Activated effector memory CD4-positive, alpha-beta T cell treated with Interleukin-2 at 50 U/mL for 16 hours (primary cell): ENCODE measurements at places on chromosomes 6 and 20.

- DNase-seq = no peak
These were observed 64.7 kb upstream of the NFATC2 start for GRCh38 chr20:51607170-51607569.

- no peak for DNase-seq
These were observed 1216.2 kb upstream of the CITED2 start for GRCh38 chr6:140590641-140591040.

DNA sequence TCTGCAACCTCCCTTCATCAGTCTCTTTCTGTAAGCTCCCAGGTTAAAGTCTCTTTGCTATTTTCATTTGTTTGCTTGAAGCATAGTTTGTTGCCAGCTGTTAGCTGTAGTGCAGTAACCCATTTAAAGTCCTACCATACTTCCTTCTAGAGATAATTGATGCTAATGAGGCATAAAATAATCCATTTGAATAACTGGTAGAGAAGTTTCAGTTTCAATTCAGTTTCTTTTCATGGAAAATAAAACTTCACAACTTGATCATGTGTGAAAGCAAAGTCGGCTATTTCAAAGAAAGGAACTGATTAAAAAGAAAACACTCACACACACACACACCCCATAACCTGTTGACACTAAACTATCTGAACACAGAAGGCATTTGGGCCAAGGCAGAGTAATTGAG, 68.5 kb upstream of the TENT5A start:
- no peak for DNase-seq

- no peak for DNase-seq
These were observed 27.1 kb downstream of the LBP start for GRCh38 chr20:38373231-38373867.

GRCh38 chr6:91715171-91715805, 1128.4 kb upstream of the MAP3K7 start:
- no peak for DNase-seq

DNA sequence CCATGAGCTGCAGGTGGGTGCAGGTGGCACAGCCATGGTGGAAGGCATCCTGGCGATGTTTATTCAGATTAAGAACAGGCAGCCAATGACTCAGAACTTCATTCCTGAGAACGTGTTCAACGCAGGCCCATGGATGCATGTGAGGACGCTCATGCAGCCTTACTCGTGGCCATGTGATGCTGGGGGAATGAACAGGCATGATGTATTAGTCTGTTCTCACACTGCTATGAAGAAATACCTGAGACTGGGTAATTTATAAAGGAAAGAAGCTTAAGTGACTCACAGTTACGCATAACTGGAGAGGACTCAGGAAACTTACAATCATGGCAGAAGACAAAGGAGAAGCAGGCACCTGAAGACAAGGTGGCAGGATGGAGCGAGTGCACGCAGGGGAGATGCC, 146.6 kb downstream of the RNASET2 start:
- DNase-seq = no peak

DNA sequence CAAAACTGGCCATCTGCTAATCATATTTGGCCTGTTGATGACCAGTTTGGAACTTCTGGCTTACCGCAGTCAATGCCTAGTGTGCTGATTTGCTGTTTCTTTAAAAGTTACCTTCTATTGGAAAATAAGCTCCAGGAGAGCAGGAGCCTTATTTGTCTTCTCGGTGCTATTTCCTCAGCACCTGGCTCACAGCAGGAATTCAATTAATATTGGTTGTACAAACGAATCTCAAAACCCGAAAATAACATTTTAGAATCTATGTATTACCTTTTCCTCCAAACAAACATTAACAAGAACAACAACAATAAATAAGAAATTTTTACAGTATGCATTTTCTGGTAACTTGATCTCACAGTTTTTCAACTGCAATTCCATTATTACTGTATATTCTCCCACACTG, 1080.7 kb upstream of the MAP3K7 start:
- no peak for DNase-seq

GRCh38 chr20:46071573-46071972, 18.2 kb downstream of the NCOA5 start:
- DNase-seq = no peak

DNA sequence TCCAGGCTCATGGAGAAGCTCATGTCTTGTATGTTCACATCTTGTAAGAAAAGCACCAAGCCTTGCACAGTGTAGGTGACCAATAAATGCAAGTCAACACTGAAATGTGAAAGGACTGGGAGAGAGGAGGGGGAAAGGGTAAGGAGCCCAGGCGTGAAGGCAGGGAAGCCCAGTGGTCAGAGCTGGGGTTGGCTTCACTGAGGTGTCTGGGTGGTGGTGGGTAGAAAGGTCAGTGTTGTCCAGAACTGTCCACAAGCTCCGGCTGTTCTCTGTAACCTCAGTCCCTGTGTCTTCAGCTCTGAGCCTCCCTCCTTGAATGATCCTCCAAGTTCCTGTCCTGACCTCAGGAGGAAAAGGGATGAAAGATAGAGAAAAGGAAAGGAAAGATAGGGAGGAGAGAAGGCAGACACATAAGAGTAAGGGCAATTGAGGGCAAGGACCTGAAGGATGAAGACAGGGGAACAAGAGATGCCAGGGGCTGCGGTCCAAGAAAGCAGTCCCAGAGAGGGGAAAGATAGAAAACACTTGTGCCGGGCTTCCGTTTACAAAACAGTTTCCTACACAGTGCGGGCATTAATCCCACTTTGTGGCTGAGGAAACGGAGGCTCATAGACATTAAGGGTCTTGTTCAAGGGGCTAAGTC, 2.4 kb upstream of the TNXB start:
- DNase-seq = no peak

GRCh38 chr20:19211661-19212468, 577 bp upstream of the SLC24A3 start:
- DNase-seq = no peak

DNA sequence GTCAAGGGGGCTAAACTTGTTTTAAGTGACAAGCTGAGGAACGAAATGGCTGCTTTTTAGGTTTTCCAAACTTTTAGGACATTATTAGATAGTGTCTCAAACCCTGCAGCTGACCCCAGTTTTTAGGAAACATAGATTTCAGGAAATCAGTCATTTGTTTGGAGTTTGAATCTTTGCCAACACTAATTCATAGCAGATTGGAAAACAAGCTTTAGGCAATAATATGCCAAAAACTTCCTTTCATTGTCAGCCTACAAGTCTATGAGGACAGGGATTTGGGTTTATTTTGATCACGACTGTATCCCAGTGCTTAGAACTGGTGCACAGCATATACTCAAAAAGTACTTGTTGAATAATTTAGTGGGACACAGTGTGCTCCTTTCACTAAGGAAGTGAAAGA, 123.2 kb downstream of the TINAG start:
- no peak for DNase-seq

GRCh38 chr20:8414586-8415274, 282.7 kb downstream of the PLCB1 start:
- no peak for DNase-seq

- no peak for DNase-seq
These were observed 16.2 kb upstream of the SLC22A16 start for GRCh38 chr6:110492584-110492983.

DNA sequence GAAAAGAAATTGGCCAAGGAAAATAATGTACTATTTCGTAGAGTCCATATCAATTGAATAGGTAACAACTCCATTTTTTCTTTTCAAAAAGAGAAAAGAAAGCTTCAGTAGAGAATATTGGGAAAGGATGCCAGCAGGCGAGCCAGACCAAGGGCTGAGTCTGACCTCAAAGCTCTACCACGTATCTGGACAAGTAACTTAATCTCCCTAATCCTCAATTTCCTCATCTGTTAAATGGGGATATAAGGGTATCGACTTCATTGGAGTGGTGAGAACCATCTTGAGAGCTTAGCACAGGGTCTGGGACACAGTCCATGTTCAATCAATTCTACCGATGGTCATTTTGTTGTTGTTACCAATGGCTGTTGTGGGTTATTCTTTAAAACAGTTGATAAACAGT, 63.2 kb upstream of the TBC1D7 start:
- no peak for DNase-seq

DNA sequence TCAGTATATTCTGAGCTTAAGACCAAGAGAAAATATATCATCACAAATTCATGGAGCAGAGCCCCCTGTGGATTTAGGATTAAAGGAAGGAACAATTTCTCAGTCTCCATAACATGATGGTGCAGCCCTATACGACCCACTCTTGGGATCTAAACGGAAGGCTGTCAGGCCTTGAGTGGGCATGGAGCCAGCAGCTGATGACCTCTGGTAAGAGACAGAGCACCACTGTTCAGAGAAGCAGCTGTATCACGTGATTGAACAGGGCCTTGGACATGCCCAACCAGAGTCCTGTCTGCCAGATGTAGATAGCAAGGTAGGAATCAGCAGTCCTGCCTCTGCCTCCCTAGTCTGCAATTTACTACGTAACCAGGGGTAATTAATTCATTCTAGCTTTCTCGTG, 259.4 kb upstream of the POU3F2 start:
- no peak for DNase-seq

DNA sequence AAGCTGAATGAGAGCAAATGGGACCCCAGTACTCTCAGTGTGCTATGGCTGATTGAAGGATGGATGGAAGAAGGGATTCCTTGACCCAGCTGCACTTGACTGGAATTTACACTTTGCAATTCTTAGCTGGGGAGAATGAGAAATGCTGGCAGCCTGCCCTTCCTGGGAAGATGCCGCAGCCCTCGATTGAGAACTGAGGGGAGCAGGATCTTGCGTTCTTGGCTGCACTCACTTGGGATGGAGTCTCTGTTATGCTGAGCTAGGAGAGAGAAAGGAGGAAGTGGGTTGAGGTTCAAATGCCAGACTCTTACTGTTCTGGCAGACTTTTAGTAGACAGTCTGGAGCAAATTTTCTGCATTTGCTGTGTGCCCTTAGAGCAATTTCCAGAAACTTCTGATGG, 221.2 kb downstream of the FNDC1 start:
- no peak for DNase-seq

- DNase-seq = no peak
These were observed 116.1 kb downstream of the CDH26 start for GRCh38 chr20:60074276-60074675.

GRCh38 chr20:5072756-5073659, 46.8 kb downstream of the PCNA start:
- no peak for DNase-seq

- DNase-seq = no peak
These were observed 776.4 kb upstream of the NRSN1 start for GRCh38 chr6:23349521-23350147.

DNA sequence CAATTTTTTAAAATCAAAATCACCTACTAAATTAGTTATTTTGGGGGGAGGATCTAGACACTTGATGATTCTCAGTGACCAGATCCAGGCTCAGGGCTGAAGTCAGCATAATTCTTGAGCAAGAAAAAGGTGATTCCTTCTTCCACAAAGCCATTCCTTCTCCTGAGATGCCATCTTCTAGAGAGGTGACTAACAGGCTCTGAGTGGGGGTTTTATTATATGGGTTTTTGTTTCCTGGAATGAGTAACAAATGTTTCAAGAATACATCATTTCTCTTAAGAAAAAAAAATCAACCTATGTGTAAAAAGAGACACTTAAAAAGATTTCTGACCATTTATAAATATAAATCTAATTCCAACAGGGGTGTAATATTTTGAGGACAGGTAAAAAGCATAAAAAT, 154.3 kb downstream of the NFATC2 start:
- no peak for DNase-seq

DNA sequence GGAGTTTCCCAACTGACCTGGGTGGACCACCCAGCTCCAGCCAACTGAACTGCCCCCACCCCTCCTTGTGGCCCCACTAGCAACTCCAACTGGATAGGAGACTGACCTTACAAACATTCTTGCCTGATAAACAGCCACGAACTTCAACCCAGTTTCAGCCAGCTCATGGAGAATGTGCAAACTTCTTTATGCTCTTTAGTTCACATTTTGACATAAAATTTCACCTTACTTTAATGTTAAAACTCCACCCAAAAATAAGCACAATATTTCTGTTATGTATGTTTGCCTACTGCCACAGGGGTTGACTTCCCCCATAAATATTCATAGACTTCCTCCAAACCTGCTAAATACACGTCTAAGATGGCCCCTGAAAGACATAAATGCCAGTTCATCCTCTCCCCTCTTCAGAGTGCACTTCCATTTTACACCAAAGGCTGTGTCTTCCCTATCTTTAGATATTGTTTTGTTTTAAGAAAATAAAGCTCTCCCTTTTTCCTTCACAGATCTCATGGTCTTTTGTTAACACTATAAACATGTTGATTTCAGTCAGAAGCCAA, 643.7 kb downstream of the EPM2A start:
- no peak for DNase-seq

DNA sequence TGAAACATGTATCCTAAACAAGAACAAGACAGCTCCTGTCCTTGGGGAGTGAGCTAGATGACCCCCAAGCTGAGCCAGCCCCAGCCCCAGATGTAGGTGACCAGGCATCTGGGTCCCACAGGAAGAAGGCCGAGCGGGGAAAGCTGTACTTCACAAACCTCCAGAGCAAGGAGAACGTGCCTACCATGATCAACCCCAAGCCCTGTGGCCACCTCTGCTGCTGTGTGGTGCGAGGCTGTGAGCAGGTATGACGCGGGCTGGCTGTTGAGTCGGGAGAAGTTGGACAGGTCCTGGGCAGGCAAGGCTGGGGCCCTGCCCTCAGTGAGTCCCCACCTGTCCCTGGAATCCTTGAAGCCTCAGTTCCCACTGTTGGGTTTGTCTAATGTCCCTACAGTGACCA, 11.4 kb upstream of the CAPN11 start:
- no peak for DNase-seq

- DNase-seq = no peak
These were observed 615.5 kb downstream of the C6orf118 start for GRCh38 chr6:164693944-164694343.

- DNase-seq = no peak
These were observed 297.2 kb upstream of the JARID2 start for GRCh38 chr6:14948586-14949245.

DNA sequence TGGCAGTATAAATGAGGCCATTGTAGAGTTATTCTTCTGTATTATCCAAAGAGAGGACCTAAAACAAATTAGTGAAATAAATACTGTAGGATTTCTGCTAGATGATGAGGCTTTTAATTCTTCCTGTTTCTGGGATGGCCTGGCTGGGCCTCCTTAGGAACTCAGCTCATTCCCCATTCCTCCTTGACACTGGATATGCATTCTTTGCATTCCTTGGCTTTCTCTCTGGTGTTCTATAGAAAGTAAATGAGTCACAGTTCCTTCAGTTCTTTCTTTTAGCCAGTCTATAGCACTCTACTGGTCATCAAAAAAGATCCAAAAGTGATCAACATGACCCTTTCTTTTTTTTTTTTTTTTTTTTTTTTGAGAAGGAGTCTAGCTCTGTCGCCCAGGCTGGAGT, 8.6 kb downstream of the OR10C1 start:
- DNase-seq = no peak

DNA sequence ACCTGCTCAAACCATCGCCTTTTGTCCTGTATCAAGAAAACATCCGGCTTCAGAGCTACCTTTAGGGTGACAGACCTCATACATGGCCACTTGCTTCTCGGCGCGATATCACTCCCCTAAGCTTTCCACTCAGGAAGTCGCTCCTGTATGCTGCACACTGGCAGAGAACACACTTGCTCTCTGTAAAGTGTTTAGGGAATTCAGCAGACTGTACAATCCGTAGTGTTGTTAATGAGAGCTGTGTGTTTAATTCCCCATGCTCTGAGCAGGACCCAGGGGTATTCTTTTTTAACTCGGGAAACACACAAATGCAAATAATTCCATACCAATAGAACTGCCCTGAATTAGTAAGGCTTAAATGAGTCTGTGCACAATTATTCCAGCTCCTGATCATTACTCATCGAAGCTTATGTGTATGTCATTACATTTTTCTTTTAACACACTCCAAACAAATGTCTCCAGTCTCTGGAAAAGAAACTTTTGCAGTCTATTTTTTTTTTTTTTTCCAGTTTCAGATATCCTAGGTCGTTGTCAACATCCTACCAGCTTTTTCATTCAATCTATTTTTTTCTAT, 338.7 kb upstream of the ARID1B start:
- DNase-seq = no peak

- DNase-seq = no peak
These were observed 323.3 kb downstream of the BMP2 start for GRCh38 chr20:7090811-7091210.
